Naive B cell (primary cell): ENCODE measurements at places on chromosomes 7 and 10.

DNA sequence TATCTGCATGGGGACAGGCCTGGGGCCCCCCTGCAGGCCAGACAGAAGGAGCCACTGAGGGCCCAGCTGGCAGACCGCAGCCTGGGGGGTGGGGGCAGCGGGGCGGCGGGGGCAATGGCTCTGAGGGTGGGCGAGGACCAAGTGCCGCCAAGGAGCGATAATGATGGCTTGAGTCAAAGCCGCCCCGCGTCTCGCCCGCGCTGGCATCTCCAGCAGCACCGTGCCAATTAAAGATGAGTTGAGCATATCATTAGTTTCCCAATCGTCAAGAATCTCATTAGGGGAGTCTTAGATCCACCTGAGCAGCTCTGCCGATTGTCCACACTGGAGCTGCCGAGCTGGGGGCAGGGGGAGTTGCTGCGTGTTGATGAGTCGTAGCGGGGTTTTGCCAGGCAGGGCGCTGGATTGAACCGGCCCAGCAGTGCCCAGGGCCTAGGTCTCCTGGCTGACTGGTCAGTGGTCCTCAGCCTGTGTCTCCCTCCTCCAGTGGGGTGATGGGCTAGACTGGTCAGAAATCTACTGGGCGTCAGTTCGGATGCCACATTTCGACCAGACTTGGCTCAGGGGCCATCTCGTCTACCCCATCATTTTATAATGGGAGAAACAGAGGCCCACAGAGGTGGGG lies 41.0 kb upstream of the PSMG3 start:
- no peaks in the 10 kb centered on the region for H3K36me3 ChIP-seq
- H3K27ac ChIP-seq, result no peak overlapping the region
- DNase-seq, result no peak

DNA sequence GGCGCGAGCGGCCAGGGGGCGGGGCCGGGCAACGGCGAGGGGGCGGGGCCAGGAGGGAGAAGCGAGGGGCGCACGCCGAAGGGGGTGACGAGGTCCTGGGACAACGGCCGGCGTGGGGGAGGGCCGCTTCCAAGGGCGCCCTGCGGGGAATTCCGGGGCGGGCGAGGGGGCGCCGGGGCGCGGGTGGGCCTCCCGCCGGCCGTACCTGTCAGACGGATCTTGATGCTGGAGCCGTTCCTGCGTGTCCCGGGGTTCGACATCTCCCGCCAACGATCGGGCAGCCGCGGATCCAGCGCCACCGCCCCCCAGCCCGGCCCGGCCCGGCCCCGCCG lies 421 bp downstream of the SMURF1 start:
- DNase-seq, result no peak
- H3K27me3 ChIP-seq, result peaks cover 6% of the 10 kb centered on the region
- no peaks in the 10 kb centered on the region for H3K36me3 ChIP-seq
- H3K4me3 ChIP-seq, result peak overlapping the region; percentile 79

DNA sequence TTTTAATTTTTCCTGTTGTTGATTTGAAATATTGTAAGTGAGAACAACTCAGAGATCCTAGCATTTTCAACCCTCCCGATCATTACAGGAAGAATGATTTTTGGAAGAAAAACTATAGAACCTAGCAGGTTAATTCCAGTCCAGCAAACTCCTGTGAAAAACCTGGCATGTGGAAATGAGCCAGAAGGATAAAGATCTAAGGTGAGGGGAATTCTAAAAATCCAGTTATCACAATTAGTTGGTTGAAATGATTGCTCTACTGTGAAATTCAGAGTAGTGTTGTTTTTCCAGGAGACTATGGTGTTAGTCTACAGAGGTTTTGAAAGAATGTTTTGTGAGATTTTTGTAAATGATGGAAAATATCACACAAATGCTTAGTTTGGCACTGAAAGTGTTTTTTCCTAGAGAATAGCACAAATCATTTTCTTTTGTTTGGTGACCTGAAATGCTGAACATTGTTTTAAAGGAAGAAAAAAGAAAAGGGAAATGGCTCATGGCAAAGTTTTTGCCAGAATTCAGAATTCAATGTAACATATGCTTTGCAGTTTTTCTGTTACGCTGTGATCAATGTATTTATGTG lies 152.4 kb upstream of the SLC26A5 start:
- H3K4me3 ChIP-seq, result no peak overlapping the region
- no peak overlapping the region for H3K27ac ChIP-seq
- no peaks in the 10 kb centered on the region for H3K36me3 ChIP-seq
- peaks cover 18% of the 10 kb centered on the region for H3K27me3 ChIP-seq
- H3K4me1 ChIP-seq, result no peaks in the 10 kb centered on the region

GRCh38 chr7:1810961-1811849 lies 141.1 kb downstream of the ELFN1 start:
- DNase-seq, result no peak
- H3K27ac ChIP-seq, result no peak overlapping the region
- no peak overlapping the region for H3K4me3 ChIP-seq
- H3K27me3 ChIP-seq, result no peaks in the 10 kb centered on the region
- no peaks in the 10 kb centered on the region for H3K36me3 ChIP-seq

GRCh38 chr10:21159669-21160068 lies 262.6 kb upstream of the NEBL start:
- H3K27ac ChIP-seq, result no peak overlapping the region
- H3K4me1 ChIP-seq, result no peaks in the 10 kb centered on the region
- no peaks in the 10 kb centered on the region for H3K36me3 ChIP-seq
- no peak for DNase-seq
- H3K27me3 ChIP-seq, result peaks cover 11% of the 10 kb centered on the region

DNA sequence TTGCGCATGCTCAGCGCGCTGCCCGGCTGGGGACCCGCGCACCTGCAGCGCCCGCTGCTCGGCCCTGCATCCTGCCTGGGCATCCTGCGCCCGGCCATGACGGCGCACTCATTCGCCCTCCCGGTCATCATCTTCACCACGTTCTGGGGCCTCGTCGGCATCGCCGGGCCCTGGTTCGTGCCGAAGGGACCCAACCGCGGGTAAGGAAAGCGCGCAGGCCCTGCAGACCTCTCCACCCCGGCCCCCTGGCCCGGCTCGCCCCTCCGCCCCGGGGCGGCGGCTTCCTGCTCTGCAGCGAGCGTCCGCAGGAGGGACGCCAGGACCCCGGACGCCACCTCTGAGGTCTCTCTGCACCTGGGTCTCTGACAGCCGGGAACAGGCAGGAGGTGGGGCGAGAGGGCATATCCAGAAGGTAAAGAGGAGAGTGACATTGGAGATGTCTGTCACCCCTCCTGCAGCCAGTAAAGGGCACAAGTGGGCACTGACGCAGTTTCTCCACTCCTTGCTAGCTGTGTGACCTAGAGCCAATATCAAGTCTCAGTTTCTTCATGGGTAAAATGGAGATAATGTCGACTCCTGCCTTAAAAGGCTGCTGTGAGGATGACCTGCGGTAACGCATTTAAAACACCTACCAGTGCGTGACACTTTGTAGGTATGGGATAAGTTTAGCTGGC lies 338 bp downstream of the ATP6V0E2 start:
- no peak overlapping the region for H3K27ac ChIP-seq
- H3K4me3 ChIP-seq, result peak overlapping the region; percentile 87
- peaks cover 29% of the 10 kb centered on the region for H3K4me1 ChIP-seq
- DNase-seq, result no peak

DNA sequence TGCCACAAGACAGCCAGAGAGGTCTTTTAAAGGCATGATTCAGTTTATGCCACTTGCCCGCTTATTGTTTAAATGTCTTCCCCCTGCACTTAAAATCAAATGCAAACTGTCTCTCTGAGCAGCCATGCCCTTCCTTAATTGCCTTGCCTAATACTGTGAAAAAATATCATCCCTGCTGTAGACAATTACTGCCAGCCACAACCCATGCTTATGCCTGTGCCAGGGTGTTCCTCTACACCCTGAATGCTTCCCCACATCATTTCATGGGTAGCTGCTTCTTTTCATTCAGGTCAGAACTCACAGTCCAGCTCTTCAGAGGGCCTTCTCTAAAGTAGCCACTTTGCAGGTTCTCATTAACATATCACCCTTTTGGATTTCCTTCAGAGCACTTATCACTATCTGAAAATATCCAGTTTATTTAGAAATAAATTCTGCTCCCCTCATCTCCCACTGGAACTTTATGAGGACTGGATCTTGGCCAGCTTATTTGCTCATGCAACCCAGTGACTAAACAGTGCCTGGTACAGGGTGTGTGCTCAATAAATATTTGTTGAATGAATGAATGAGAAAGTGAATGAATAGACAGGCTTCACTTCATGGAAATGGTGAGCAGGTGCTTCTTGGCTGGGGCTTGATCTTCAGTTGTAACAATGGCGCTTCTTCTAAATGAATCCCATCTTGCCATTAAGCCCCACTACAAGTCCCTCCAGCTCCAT lies 162.4 kb upstream of the MDFIC start:
- no peaks in the 10 kb centered on the region for H3K4me1 ChIP-seq
- H3K36me3 ChIP-seq, result no peaks in the 10 kb centered on the region
- no peak overlapping the region for H3K27ac ChIP-seq
- H3K4me3 ChIP-seq, result no peak overlapping the region
- H3K27me3 ChIP-seq, result no peaks in the 10 kb centered on the region

DNA sequence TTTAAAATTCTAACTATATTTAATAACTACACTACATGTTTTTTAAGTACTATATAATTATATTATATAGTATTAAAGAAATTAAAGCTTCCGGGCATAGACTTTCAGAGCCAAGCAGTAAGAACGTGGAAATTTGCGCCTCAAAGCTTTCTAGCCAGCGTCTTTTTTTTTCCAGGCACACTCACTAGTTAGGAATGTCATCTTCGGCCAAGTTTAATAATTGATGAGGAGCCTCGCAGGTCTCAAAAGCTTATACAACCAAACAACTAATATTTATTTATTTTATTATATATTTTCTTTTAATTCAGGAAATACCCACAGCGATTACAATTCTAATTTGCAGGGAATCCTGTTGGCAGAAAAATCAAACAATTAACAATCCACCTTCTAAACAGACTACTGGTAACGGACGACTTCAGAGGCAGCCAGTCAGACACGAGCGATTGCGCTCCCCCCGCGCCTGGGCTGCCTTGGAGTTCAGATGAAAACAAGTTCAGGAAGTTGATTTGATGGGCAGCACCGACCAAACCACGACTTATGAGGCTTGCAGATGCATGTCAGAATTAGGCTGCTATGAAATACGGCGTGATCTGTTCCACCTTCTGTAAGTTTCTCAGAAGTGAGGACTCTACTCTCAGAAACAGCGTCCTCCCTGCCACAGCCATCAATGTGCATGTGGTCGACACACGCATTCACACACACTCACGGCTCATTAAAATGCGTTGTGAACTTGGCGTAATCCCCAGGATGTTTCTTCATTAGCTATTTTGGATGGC lies 431.8 kb upstream of the MGMT start:
- H3K27me3 ChIP-seq, result peaks cover 69% of the 10 kb centered on the region
- peak overlapping the region; percentile 85 for H3K27ac ChIP-seq
- H3K4me3 ChIP-seq, result peak overlapping the region; percentile 46
- H3K36me3 ChIP-seq, result no peaks in the 10 kb centered on the region
- no peak for DNase-seq

- no peaks in the 10 kb centered on the region for H3K36me3 ChIP-seq
- H3K27me3 ChIP-seq, result no peaks in the 10 kb centered on the region
- H3K4me1 ChIP-seq, result no peaks in the 10 kb centered on the region
- no peak for DNase-seq
These were observed 12.4 kb upstream of the ZNF716 start for GRCh38 chr7:57437581-57437980.
